ENCODE measurements at places on chromosomes 13 and 19. TPM values are rescaled to one million over a fixed set of nuclear protein-coding genes. Genes with fewer than 3 reads are reported as not detected.

DNA sequence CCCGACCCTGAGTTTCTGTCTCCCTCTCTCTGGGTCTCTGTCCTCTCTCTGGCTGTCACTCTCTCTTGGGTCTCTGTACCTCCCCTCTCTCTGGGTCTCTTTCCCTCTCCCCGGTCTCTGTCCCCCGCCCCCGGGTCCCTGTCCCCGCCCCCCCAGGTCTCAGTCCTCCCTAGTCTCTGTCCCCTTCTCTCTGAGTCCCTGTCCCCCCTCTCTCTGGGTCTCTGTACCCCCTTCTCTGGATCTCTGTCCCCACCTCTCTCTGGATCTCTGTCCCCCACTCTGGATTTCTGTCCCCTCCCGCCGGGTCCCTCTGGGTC is 2.3 kb upstream of the FTL start:
- DNase-seq: no peak

- DNase-seq: no peak
Measured at GRCh38 chr19:3358689-3359014, 7.7 kb upstream of the NFIC start.

DNA sequence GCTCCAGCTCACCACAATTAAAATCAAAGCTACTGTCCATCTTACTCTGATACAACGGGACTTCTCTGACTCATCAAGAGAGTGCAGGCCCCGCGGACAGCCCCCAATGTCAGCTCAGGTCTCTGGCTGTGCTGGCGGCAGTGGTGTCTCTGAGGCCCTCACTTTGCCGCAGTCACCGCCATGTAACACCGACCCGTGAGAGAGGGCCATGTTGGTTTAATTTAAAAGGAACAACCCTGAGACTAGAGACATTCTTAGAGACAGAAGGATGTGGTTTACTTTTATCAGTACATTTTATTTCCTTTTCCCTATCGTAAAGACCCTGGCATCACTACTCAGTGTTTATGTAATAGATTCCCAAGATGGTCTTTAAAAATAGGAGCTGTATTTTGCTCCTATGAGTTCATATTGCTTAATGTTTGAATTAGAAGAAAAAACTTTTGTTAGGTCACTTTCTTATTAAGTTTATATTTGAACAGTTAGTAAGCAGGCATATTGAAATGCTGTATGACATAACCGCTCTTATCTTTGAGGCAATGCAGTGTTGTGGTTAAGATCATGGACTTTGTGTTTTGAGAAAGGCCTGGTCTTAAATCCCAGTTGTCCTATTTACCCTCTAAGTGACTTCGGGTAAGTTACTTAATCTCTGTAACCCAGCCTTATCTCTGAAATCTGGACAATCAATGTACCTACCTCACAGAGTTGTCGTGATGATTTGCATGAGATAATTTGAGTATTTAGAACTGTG is 23.4 kb downstream of the DGKH start:
- no peak for DNase-seq

Gene TNFRSF19
- total RNA-seq: 41.6 TPM

- DNase-seq: no peak
Measured at GRCh38 chr13:32114284-32114950, 82.8 kb downstream of the FRY start.

All from left ventricle myocardium superior (tissue), 1 donor.